Astrocyte of the spinal cord (primary cell): ENCODE measurements at places on chromosomes 11 and 22.
A peak's percentile ranks its signal among the peaks of the same experiment; 100 is the strongest.

GRCh38 chr22:43343262-43343669 lies at the start of gene SCUBE1:
SCUBE1 (minus strand) TSS chr22:43343372; CDS start chr22:43343261, 111 bp downstream.
- DNase-seq, result no peak

- DNase-seq, result no peak
These were observed 4.7 kb upstream of the CASP5 start for GRCh38 chr11:105027678-105028077.

DNA sequence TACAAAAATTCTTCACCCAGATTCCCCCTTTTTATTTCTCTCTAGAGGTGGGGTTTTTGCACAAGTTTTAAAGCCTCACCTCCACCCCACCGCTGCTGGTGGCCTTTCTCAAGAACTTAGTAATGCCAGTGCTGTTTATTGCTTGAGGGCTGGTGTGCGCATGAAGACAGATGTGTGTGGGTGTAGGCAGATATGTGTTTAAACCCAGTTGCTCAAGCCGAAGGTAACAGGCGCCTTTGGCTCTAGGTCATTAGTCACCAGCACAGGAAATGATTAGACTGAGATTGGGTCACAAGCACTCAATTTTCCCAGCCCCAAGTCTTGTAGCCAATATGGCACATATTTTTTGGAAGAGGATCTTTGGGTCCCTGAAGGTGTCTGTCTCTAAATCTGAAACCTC lies 2.7 kb upstream of the CLMP start:
- no peak for DNase-seq

- DNase-seq, result peak; percentile 17
These were observed 10.8 kb downstream of the SLC35C1 start for GRCh38 chr11:45815747-45816146.

DNA sequence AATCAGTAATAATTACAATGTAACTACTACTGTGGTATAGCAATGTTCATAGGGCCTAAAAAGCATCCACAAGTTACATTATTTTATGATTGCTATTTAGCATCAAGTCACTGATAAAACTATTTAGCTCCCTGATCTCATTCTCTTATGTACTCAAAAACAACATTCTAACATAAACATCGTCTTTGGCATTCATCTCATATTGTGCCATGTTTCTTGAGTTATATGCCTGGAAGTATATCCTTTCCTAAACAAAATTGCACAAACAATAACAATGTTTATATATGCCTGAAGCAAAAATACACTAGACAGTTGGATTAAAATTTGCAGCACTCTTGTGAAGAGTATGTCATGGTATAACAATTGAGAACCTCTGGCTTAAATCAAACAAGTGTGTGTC lies 34.1 kb downstream of the HORMAD2 start:
- DNase-seq, result no peak

DNA sequence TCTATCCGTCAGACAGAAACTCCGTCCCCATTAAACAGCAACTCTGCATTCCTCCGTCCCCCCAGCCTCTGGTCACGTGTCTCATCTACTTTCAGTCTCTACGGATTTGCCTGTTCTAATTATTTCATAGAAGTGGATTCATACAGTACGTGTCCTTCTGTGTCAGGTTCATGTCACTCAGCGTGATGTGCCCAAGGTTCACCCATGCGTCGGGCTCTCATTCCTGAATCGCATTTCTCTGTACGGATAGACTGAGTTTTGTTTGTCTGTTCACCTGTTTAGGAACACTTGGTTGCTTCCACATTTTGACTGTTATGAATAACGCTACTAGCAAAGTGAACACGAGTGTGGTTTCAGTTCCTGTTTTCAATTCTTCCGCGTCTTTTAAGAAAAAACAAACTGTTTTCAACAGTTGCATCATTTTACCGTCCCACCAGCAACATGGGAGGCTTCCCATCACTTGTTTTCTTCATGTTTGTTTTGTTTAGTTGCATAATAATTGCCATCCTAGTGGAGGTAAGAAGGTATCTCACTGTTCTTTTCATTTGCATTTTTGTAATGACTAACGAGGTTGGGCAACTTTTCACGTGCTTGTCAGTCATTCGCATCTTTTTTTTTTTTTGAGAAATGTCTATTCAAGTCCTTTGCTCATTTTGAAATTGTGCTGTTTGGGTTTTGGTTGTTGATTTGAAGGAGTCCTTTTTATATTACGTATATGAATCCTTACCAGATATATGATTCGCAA lies 8.9 kb upstream of the NLRP6 start:
- no peak for DNase-seq

DNA sequence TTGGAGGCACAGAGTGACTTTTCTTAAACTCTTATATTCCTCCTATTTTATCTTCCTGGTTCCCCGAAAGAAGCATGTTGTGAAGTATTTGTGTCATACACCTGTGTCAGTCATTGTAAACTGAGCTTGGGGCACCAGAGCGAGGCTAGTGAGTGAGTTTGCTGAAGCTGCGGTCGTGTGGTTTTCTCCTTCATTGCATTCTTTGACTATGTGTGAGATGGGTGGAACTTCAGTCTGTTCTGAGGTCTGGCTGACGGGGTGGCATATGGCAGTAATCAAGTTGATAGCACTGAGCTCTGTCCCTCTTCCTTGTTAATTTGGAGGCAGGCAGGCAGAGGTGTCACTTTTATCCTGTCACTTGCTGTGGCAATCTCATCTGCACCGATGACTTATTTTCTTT lies 4.2 kb downstream of the VPS26B start:
- peak; percentile 16 for DNase-seq

- DNase-seq, result peak; percentile 62
These were observed 129.5 kb downstream of the SLC1A2 start for GRCh38 chr11:35289821-35290220.
